ENCODE measurements at places on chromosomes 6 and 20. TPM values are rescaled to one million over a fixed set of nuclear protein-coding genes. Genes with fewer than 3 reads are reported as not detected.

GRCh38 chr6:108902382-108902792 is 54.2 kb downstream of the ARMC2 start:
- no peak for DNase-seq

GRCh38 chr20:64116541-64117431 is 9.4 kb upstream of the NPBWR2 start:
- DNase-seq: peak; percentile 15

DNA sequence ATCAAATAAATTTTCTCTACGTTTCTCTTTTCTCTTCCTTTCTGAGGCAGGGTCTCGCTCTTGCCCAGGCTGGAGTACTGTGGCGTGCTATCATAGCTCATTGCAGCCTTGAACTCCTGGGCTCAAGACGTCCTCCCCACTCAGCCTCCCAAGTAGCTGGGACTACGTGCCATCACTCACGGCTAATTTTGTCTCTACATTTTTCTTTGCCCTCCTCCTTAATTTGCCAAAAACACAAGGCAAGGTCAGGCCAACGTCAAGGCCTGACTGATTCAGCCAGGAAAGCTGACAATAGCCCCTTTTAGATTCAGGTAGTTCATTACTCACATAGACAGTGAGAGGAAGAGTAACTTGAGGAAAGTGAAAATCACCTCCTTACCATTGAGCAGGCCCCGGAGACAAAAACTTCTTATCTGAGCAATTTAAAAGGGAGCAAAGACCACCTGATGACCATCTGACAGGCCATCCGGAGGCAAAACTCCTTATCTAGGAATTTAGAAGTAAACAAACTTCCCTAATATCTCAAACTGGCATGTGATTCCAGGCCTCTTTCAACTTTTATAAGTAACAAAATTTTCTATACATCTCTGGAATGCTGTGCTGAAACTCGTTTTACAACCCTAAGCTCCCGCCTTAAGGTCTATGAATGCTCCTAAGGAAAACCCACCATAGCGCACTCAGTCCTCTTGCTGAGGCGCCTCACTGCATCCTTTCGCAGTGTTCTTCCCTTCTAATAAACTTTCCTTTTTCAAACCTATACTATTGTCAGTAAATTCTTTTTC is 42.1 kb upstream of the SRPK1 start:
- DNase-seq: no peak

GRCh38 chr6:159760602-159761057 is 1.2 kb upstream of the ACAT2 start:
- DNase-seq: no peak

GRCh38 chr6:31971279-31971992 is 502 bp downstream of the DXO start:
- DNase-seq: no peak

DNA sequence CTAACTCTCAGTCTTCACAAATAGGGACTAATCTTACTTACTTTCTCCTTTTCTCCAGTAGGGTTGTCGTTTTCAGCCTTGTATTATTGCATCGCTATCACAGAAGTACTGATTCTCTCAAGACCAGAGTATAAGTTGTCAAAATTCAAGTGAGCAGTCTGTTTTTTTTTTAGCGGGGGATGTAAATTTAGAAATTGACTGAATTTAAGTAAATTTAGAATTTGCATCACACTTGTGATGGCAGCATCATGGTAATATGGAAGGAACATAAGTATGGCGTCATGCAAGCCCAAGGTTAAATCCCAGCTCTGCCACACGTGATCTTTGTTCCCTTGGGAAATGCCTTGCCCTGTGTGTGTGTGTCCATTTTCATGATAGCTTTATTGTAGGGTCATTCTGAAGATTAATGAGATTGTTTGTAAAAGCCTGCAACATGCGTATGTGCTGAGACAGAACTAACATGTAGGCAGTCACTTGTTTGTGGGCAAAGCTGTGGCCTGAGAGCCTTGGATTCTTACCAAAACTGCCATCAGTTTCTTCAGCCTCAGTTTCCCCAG is 52.8 kb upstream of the VSTM2L start:
- DNase-seq: no peak

DNA sequence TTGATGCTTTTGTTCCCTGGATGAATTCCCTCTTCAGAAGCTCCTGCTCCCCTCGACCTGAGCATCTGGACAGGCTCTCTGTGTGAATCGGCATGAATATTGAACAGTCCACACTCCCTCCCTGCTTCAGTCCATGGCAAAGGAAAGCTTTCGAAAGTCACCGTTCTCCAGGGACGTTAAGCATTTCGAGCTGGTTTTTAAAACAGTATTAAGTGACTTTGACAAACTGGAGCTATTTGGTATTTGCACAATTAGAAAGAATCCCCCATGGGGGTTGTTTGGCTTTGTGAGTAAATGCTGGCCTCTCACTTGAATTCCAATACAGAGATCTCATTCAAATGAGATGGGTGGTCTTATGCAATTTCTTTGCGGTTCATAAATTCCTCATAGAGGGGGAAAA is 85.3 kb upstream of the TIAM2 start:
- DNase-seq: no peak

Gene MEP1A
- total RNA-seq: not detected

Gene BANF2
- not detected for total RNA-seq

Gene HCRTR2
- not detected for total RNA-seq

Gene LIN28B
- total RNA-seq: not detected

Data from left cardiac atrium (tissue), 4 donors.